Stimulated activated CD4-positive, alpha-beta T cell treated with anti-CD3 and anti-CD28 coated beads, Interleukin-2, amount 100 ng/mL, for 24 hours (primary cell): ENCODE measurements at places on chromosomes 12 and 14.

- DNase-seq: no peak
These were observed 27.3 kb upstream of the STRAP start for GRCh38 chr12:15854916-15855315.

GRCh38 chr12:60704171-60704914 is 1108.5 kb downstream of the SLC16A7 start:
- DNase-seq: no peak

GRCh38 chr12:120721866-120722265 is 3.8 kb upstream of the ACADS start:
- no peak for DNase-seq

GRCh38 chr12:6084969-6085450 is 39.5 kb downstream of the VWF start:
- no peak for DNase-seq

DNA sequence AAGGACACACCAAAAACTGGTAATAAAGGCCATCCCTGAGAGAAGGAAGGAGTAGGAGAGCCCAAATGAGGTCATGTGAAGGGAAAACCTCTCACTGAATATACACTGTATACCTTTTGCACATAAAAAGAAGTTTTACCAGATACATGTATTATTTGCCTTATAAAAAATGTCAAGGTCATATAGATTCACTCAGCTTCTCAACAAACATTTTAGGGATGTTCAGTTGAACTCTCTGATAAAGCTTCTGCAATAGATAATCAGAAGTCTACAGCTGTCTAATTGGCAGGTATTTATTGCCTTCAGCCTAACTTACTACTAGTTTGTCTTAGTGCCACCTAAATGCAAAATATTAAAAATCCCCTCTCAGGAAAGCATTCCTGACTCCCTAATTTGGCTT is 8.7 kb downstream of the SLC11A2 start:
- DNase-seq: no peak
